ENCODE measurements at places on chromosomes 2 and 18.

GRCh38 chr18:35267161-35267651 lies 22.8 kb downstream of the ZSCAN30 start:
- DNase-seq, result peak; percentile 84

- peak; percentile 89 for DNase-seq
Measured at GRCh38 chr2:144230448-144231085, 289.4 kb downstream of the ZEB2 start.

DNA sequence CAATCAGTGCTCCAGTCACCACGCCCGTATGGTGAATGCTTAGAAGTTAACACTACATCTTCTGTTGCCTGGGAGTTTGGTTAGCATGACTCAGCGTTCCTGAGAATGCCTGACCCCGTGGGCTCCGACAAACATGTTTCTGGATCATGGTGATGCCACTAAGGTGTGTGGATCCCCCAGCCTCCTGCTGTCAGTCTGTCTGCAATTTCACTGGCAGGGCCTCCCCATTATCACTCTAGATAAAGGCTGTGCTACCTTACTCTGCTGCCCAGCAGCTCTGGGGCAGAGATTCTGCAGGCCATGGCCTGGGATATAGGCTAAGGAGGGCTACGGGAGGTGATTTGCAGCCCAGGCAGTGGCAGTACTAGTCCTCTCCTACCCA lies 66.0 kb downstream of the STPG4 start:
- peak; percentile 31 for DNase-seq

- DNase-seq, result no peak
Measured at GRCh38 chr18:65527879-65528633, 222.8 kb upstream of the CDH7 start.

GRCh38 chr2:147275943-147276342 lies 568.9 kb upstream of the ACVR2A start:
- DNase-seq, result no peak

DNA sequence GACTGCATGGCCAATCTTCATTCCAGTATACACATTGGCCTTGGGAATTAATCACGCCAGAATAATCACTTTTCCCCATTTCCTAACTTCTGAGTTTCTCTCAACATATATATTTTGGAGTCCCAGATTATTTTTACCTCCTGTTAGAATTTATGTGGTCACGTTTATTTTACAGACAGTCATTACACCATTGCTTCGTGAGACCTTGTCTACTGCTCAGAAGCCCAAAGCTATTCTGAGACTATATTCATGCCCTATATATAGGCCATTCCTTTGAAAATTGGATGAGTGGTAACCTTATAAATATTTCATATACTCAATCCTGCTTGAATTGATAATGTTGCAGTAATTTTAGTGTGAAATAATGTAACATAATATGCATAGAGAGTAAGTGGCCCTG lies 610.0 kb upstream of the CDH2 start:
- no peak for DNase-seq

GRCh38 chr2:236579048-236579745 lies 9.6 kb downstream of the ACKR3 start:
- no peak for DNase-seq

DNA sequence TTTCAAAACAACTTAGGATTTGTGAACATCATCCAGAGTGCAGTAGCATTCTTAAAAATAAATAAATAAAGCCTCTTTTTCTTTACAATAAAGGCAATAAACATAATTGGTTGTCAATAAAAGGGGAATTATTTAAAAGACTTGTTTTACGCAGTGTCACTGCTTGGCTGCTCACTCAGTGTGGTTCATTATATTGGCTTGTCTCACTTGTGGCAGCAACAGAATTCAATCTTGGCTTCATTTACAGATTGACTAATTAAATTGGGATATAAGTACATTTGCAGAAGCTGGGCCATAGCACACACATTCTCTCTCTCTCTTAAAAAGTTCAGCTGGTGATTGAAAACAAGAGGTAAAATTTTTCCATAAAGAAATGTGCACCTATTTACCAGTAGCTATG lies 1027.6 kb downstream of the LRP1B start:
- no peak for DNase-seq

DNA sequence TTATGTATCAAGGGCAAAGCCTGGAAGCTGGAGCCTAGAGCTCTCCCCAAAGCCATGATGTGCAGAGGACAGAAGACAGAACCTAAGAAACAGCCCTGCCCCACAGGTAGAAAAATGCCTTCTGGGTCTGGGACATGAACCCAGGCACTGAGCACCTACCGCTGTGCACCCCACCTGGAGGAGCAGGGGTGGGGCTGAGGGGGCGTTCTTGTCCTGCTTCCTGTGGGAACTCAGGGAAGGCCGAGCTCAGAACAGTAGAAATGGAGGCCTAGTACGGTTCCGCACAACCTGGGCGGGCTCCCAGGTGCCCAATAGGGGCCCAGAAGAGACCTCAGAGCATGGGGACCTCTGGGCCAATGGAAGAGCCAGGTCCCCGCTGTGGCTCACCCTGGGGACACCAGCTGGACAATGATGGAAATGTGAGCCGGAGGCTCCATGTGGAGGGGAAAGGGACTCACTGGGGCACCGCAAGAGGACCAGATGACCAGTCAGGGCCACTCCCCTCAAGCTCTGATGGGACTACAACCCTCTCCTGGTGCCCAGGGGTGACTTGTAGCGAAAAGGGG lies 3.2 kb downstream of the CRACDL start:
- DNase-seq, result no peak

GRCh38 chr2:216057688-216058193 lies 23.9 kb downstream of the PECR start:
- no peak for DNase-seq

- peak; percentile 76 for DNase-seq
Measured at GRCh38 chr2:169928463-169928864, 101.2 kb downstream of the UBR3 start.

DNA sequence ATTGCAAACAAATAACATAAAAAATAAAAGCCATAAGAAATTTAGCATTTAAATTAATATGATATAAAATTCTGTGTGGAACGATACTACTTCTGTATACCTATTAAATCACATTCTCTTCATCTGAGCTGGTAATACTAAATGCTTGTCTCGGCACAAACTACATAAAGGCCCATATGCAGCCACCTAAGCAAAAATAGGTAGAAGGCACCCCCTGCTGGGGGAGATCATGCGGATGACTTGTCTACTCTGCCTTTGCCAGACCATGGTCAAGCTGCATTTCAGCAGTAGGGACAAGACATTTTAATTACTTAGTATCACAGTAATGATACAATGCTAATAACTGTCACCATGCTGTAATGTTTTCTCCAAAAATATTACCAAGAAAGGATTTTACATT lies 108.0 kb downstream of the CDH19 start:
- peak; percentile 52 for DNase-seq

DNA sequence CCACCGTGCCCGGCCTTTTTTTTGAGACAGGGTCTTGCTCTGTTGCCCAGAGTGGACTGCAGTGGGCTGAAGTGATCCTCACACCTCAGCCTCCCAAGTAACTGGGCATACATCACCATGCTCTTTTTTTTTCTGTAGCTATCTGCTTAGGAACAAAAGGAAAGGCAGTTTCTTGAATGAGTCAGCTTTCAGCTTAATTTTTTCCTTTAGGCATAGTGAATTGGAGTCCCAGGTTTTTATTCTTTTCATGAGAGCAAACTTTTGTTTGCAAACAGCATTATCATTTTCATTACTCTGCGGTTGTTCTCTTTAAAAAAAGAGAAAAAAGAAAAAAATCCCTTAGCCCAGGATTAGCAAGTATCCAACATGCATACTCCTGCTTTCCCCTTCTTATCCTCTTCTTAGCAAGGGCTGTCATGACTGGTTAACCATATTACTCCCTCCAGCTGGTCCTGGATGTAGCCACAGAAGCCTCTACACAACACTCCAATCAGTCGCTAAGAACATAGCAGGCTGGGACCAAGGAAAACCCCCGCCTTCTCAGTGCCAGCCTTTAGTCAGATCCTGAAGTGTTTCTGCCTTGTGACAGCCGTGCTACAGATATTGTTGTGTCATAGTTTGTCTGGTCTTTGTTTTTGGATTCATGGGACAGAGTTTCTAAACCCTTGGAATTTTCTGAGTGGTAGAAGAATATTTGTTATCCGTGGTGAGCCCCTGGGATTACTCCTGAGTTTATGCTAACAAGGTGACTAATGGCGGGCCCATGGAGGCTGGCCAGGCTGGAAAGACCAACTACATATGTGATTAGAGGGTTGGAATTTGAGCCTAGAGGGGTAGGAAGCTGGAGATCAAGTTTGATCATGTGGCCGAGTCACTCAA lies 23.3 kb upstream of the ST3GAL5 start:
- no peak for DNase-seq

DNA sequence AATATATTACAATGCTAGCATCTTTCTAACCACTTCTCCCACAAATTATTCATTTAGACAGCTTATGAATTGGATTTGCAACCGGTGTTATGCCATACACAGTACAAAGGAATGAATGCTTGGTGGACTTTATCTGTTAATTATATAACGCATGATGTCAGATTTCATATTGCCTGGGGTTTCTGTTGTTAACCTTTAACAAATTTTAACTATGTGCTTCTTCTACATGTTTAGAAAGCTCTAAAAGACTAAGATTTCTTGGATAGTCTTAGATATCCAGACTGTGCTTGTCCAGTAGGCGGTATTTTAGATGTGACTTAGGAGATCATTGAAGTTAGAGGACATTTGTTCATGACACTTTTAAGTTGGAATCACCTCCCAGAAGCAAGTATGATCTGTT lies 976.3 kb downstream of the TMEM182 start:
- DNase-seq, result no peak

DNA sequence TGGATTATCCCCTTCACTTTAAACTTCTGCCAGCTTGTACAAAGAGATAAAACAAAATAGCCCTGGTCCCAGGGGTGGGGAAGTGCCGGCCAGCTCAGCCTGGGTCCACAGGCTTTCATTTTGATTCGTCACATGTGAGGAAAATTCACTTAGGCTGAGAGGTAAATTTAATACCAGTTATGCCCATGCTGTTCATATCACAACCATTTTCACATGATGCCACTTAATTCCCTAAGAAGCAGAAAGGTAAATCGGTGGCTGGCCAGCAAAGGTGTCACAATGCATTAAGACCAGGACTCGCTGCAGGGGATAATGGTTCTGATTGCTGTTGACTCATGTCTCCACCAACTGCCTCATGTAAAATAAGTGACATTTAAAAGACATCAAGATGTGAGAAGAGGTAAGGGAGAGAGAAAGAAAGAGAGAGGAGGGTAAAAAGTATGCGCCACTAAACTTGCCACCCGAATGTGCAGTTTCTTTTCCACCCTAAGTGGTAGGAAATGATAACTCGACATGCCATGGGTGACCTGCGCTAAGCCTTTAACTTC lies 261.0 kb upstream of the SIX3 start:
- DNase-seq, result no peak

DNA sequence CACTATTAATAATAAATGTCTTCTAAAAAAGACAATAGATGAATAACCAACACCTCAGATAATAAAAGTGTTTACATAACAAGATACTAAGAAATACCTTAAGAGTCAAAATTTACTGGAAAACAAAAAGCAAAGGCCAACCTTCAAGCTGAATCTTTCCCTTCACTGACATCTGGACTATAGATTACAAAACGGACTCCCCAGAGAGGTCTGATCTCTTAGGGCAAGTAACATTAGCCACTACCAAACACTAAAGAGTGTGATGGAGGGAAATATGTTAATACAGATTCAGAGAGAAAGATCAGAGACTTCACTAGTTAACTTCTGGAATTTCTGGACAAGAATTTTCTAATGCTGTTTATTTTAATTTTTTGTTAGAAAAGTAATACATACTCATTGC lies 13.9 kb downstream of the CLASP1 start:
- no peak for DNase-seq

DNA sequence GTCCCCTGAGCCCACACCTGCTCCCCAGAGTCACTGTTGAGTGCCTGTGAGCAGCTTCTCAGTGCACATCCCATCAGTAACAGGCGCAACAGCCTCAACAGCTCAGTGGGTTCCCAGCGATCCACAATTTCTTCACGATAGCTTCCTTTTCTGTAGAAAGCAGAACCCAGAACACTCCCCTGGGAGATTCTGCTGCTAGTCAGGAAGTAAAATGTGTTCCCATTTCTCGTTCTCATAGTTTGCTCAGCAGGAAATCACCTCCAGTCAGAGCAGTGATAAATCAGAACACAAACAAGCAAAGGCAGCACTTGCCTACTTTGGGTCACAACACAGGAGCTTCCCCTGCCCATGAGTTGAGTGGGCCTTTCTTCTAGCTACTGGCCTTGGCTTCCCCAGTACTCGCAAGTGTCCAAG lies 48.9 kb upstream of the ATG16L1 start:
- DNase-seq, result no peak

DNA sequence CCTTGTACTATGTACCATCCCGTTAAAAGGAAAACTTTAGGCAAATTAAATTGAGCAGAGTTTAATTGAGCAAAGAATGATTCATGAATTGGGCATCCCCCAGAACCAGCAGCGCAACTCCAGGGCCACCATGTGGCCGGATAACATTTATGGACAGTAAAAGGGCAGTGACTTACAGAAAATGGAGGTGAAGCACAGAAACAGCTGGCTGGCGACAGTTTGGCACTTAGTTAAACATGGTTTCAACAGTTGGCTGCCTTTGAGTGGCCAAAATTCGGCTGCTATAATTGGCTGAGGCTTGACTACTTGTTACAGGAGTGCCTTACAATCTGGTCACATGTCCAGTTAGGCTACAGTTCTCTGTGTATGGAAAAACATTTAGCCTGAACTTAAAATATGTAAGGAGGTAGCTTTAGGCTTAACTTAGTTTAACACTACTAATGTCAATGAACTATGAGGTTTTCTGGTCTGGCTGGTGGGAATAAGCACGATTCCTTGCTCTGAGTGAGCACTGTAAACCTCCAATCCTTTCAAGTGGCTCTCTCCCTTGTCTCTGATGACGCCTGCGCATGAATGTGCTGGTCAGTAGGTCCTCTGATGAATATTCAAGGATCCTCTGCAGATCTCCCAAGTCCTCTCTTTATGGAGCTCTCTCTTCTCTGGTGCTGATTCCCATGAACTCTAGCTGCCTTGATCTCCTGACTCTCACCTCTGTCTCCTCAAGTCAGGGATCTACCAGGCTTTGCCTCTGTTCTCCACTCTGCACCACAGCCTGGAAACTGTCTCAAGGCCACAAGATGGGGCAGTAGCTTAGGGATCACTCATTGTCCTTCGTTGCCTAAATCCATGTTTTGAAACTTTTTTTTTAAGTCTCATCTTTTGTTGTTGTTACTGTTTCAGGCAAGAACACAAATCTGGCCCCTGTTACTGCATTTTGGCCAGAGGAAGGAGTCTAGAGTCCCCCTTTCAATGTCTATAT lies 24.4 kb upstream of the RAB31 start:
- peak; percentile 60 for DNase-seq

DNA sequence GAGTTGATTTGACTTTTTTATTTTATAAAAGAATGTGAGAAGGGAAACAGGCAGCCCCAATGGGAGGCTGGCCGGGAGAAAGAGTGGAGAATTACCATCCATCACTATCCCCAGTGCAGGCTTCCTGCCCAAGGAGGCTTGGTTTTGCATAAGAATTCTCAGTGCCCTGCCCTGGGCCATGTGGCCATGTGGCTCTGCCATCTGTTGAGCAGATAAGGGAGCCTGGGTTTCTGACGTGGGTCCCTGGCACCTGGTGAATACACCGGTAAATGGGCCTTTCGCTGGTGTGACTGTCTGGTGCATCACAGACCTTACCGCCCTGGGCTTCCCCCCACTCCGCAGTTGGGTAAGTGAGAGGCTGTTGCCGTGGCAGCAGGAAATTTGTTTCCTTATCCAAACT lies 54.5 kb upstream of the TMEM163 start:
- no peak for DNase-seq

All from erythroblast (primary cell).